T-cell (primary cell): ENCODE measurements at places on chromosomes 2 and 18.

- no peak for DNase-seq
These were observed 521.2 kb upstream of the FANCL start for GRCh38 chr2:58762176-58762781.

DNA sequence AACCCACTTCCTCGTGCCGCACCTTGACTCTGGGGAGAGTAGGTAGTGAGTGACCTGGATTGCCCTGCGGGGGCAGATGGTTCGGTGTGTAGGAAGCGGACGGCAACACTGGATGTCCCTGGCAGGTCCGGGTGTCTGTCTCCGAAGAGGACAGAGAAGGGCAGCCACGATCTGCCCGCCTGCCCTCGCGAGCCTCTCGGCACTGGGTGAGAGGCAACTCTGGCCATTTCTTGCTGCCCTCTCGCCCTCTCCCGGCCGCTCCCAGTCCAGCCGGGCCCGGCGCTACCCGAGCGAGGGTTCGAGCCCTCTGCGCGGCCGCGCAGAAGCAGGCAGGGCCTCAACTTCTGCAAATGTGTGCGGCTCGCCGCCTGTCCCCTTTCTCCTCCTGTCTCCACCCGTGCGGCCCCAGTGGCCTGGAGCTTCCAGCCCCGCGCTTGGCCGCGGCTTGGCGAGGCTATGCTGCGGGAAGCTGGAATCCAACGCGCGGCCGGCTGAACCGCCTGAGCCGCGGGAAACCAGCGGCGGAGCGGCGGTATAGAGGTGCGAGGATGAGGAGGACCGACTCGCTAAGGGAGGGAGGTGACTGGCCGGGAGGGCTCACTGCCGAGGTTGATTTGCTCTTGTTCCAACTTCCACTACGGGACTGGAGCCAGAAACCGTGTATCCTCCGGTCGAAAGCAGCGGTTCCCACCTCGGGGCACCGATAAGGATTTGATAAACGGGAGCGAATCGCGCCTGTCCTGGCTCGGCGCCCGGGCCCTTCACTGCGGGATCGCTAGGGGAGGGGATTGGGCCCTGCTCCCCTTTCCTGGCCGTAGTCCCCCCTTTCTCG is 1.5 kb downstream of the EPAS1 start:
- peak; percentile 24 for DNase-seq

DNA sequence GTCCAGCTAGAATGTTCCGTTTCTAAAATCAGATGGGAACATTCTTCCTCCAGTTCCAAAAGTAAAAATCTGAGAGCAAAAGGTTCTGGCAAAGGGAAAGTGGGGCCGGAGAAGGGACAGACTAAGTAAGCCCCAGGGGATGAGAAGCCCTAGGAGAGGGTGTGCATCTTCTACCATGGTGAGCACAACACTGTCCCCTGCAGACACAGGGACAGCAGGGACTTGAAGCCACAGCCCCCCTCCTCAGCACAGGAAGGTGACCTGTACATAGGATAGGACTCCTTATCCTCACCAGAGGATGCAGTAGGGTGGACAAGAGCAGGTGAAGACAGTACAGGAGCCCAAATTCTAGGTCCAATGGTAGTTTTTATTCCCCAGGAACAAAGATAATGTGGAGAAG is 12.6 kb upstream of the ATRAID start:
- DNase-seq, result no peak

GRCh38 chr2:174835797-174836255 is 71.6 kb upstream of the CHRNA1 start:
- no peak for DNase-seq

DNA sequence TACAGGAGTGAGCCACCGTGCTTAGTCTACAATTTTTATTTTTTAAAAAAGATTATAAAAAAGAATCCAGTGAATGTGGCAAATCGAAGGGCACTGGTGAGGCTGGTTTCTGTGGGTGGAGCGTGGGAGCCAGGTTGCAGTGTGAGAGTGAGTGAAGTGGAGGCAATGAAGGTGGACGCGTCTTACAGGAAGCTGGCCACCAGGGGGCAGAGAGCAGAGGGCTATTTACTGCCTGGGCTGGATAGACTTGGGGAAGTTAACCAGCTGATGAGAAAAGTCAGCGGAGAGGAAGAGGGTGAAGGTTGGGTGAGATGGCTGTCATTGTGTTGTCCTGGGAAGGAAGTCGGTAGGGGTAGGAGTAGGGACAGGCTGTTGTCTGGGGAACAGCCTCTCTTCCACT is 6.8 kb downstream of the SCTR start:
- DNase-seq, result peak; percentile 2

DNA sequence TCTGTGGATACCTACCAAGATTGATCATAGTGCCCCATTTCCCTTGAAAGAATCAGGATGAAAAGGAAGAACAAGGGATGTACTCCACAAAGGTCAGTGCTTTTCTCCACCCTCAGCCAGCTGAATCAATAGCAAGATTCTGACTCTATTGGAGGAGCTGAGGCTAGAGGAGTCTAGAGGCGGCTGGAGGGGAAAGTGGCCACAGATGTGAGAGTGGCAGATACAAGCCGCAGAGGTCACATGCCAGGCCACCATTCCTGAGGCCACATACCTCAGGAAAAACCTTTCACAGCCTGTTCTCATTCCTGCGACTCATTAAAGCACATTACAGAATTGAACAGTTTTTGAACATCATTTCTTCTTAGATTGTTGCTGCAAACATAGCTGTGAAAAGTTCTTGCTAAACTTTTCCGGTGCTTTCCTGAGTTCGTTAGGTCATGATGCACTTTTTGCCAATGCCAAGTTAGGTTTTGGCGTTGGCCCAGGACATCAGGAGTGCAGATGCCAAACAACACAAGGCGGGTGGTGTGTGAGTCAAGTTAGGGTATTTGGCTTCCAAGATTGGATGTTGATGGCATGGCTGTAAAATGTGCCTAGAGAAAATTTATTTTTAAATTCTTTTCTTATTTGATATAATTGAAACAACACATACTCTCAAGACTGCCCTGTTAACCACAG is 160.7 kb upstream of the SP5 start:
- no peak for DNase-seq
